Sciatic nerve (tissue), 2 donors: ENCODE measurements at places on chromosomes 4 and X.

DNA sequence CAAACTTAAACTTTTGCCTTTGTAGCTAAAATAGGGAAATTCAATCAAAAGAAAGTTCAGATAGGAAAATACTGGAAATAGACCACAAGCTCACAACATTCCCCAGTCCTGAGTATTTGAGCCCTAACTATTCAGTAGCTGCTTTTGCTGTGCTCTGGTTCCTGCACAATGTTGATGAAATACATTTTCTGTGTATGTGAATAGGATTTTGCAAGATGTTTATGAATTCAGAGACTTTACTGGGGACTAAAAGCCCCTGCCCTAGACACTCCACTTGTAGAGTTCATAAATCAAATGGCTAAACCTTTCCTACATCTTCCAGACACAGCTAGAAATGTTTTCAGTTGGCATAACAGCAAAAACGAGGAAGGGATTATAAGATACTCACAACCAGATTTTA, 105.9 kb downstream of the FBXO8 start:
- no peak for DNase-seq

DNA sequence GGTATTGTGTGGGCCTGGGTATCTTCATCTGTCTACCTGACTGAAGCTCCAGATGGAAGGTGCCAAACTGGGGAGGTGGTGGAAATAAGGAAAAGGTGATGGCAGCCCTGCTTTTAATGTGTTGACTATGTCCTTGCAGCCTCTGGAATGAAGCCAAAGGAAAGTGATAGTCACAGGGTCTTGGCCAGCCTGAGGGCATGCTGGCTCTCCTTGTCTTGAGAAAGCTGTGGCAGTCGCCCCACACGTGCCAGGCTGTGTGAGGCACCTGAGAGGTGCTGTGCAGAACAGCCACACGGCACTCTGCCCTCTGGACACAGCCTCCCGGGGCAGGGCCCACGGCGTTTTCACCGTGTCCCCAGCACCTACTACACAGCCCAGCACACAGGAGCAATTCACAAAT, 77.6 kb downstream of the NAT8L start:
- no peak for DNase-seq

- peak; percentile 99 for DNase-seq
Observed at GRCh38 chr4:47463235-47463956, at the start of gene COMMD8. Gene COMMD8 (minus strand): TSS chr4:47463702. CDS start chr4:47463651, 51 bp downstream.

DNA sequence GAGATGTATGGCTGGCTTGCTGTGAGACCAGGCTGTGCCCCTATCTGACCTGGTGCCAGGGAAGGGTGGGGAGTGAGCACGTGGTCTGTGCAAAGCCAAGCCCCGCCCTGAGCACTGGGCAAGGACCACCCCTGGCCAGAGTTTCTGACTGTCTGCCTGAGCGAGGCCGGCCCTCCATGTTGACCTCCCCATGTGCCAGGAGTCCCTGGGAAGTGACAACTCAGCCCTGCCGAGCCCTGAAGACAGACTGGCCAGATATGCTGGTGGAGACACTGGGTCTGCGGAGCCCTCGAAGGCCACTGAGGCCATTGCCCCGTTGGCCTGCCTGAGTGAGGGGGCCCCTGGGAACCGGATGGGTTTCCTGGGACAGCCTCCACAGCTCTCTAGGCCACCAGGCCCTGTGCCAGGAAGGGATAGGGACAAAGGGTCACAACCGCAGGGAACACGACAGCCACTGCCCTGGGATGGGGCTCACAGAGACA, 7.1 kb upstream of the BGN start:
- DNase-seq: no peak

GRCh38 chr4:121690001-121690400, 6.8 kb downstream of the ANXA5 start:
- no peak for DNase-seq

- DNase-seq: no peak
Observed at GRCh38 chr4:1792832-1793495, at the start of gene FGFR3. Gene FGFR3 (plus strand): TSS chr4:1793293. CDS start chr4:1793935, 642 bp downstream.

- DNase-seq: no peak
Observed at GRCh38 chr4:35963974-35964515, 280.3 kb downstream of the ARAP2 start.

DNA sequence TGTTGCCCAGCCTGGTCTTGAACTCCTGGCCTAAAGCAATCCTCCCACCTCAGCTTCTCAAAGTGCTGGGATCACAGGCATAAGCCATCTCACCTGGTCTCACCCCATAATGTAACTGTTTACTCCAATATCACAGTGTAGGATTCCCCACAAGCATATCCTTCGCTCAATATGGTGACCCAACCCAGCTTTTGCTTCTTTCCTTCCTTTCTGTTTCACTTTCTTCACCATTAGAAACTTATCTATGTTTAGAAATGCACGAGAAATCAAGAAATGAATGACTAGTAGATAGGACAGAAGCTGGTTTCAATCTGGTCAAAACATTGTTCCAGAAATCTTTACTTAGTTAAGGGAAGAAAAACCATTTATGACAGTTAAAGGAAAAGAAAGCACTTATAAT, 18.9 kb downstream of the TSPAN5 start:
- no peak for DNase-seq

DNA sequence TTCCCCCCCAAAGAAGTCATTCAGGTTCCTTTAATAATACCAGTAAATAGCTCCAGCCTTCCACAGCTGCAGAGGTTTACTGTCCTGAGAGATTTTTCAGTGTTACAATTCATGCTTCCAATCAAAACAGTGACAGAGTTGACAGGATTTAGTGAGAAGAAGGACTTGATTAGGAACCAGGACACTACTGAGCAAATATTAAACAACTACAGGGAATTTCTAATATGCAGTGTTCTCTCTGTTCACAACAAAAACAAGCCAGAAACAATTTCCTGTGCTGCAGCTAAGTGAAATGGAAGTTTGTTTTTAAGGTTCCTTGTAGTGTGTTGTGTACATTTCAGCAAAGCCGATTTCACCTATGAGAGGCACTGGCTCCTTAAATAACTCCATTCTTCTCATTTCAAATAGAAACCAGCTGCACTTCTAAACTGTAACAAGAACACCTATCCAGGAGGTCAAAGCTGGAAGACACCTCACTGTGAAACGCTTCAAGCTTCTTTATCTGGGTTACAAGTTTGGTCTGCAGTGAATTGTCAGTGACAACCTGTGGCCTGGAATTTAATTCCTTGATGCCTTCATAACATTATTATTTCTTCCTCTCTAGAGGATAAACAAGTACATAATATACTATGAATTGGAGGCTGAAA, 149.3 kb downstream of the RASL11B start:
- DNase-seq: no peak

DNA sequence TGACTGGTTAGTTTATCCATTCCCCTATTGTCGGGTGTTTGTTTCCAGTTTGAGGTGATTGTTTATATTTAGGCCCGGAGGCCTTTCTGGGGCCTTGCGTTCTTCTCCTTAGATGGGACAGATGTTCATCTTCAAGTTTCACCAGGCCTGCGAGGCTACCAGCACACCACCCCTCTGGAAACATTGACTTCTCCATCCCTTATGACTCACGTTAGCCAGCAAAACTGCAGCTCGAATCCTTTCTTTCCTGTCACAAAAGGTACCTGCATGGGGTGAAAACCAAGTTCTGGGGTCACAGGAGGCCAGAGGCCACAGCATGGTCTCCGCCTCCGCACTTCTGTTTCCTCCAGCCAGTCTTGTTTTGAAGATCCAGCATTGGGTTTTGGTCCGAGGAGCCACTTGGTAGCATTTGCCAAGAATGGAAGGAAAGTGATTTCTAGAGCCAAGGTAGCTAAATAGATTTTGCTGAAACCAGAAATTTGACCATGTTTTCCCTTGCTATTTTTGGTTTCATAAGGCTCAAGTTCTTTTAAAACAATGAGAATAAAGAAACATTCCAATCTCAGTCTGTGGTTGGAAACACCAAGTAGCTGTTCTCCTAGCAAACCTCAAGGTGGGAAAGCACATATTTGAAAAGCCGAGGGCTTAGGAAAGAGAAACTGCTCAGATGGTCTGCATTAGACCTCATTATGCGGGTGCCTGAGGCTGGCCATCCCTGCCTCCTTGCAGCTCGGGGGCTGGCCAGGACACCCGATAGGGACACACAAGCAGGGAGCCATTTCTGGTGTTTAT, 5.6 kb downstream of the NYX start:
- DNase-seq: no peak

DNA sequence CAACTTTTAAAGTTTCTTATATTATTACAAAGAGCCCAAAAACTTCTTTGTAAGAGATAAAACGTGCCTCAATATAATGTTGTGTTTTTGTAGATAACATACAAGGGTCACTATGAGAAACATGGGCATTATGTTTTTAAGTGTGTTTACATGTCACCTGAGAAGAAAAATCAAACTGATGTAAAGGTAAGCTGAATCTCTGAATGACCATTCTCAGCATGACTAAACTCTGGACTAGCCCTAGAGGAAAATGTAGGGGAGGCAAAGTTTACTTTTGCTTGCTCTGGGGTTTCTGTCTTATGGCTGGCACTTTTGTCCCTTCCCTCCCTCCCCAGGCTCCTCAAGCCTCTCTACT, 6.8 kb downstream of the MEPE start:
- no peak for DNase-seq

GRCh38 chr4:113358784-113359183, 309.3 kb downstream of the ANK2 start:
- DNase-seq: no peak

DNA sequence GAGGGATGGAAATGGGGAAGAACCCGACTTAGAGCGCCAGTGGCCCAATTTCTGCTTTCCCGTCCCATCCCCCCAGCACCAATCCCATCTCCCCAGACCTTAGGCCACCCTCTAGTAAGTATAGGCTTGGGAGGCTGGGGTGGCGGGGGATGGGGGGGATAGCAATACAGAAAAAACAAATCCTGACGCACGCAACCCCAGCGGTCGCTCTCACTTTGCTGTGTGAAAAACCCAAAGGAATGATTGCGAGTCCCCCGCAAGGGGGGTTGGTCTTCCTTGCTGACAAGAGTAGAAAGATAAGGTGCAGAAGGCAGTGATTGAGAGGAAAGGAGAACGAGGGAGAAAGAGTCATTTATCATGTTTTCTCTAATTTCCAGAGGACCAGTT, 863 bp downstream of the CPE start:
- DNase-seq: no peak

DNA sequence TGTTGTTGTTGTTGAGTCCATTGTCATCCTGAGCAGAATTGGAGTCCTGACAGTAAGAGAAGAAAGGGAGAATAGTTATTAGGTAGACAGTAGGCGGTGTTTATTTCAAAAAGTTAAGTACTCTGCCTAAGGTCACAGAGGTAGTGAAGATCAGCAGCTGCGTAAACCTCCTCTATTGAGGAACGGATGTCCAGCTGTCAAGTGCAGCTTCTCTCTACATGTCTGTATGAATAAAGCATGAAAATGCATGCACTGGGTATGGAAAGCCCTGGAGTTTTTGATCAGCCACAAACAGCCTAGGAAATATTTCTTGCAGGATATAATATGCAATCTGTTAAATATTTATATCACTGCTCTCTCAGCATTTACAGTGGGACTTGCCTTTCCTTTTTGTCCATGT, 109.4 kb upstream of the CBLL2 start:
- no peak for DNase-seq

- peak; percentile 90 for DNase-seq
Observed at GRCh38 chrX:153763989-153764755, at the start of gene PLXNB3. Gene PLXNB3 (plus strand): TSS chrX:153764249. CDS start chrX:153765536, 1,287 bp downstream.

GRCh38 chr4:3760841-3761240, 5.3 kb upstream of the ADRA2C start:
- DNase-seq: no peak

- no peak for DNase-seq
Observed at GRCh38 chrX:31302573-31303075, 230.8 kb upstream of the FTHL17 start.

DNA sequence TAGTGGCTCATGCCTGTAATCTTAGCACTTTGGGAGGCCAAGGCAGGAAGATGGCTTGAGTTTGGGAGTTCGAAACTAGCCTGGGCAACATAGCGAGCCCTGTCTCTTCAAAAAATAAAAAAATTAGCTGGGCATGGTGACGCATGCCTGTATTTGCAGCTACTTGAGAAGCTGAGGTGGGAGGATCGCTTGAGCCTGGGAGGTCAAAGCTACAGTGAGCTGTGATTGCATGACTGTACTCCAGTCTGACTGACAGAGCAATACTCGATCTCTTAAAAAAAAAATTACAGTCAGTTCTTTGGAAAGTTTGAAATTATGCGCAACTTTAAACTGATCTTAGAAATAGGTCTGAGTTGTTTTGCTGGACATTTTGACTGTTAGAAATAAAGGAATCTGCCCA, 55.8 kb downstream of the DOCK11 start:
- DNase-seq: no peak

DNA sequence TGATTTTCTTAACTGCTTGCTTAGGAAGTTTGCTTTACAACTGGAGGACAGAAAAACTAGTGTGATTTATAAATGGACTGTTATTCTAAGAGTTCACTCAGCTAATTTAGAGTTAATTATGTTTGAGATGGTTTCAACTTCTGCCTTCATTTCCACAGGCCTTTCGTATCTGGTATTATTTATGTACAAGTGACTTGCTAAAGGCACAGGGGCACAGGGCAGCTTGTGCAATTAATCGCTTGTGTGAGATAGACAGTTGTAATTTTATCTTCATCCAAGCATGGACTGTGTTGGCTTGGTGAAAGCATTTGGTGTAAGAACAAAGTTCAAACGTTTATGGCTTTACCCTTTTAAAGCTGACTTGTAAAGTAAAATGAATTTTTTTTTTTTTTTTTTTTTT, 38.3 kb downstream of the GPAT3 start:
- no peak for DNase-seq

GRCh38 chr4:12911750-12912358, 572.3 kb downstream of the RAB28 start:
- no peak for DNase-seq

DNA sequence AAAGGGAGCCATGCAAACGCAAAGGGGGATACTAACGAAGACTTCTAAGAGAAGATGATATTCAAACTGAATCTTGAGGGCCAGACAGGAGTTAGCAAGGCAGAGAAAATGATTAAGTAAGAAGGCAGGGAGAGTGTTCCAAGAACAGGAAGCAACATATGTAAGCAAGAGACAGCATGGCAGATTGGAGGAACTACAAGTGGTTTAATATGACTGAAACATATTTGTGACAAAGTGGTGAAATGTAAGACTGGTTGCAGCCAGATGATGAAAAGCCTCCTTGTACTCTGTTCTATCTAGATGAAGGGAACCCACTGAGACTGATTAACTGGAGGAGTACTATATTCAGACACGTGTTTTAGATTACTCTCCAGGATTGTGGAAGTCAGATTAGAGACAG, 116.6 kb upstream of the DIAPH2 start:
- no peak for DNase-seq

DNA sequence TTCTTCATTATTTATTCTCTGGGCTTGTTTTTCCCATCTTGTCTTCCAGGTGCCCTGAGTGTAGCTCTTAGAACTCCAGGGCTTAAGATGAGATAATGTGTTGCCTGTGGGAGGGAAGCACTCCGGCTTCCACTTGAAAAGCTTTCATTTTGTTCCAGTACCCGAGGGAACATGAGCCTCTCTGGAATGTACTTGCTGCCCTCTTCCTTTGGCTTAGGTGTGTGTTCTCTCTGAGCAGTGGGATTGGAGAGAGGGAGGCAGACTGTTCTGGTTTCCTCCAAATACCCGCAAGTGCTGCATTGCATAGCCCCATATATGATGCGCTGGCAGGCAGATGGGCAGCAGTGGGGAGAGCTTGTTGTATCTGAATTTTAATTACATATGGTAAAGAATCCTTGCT, 861 bp upstream of the DTHD1 start:
- DNase-seq: no peak
